ENCODE measurements at places on chromosomes 2 and 18.
A peak's percentile ranks its signal among the peaks of the same experiment; 100 is the strongest.

DNA sequence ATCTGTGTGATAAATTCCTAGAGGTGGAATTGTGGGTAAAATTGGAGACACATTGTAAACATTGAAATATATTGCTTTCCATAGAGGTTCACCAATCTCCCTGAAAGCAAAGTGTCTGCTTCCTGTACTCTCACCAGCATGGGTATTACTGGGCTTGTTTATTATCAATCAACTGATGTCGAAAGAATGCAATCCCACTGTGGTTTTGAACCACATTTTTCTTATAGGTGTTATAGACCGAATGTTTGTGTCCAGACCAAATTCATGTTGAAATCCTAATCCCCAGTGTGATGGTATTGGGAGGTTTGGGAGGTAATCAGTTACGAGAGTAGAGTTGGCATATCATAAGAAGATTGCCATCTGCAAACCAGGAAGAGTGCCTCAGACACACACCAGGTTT lies 1212.4 kb downstream of the LRP1B start:
- DNase-seq: no peak

GRCh38 chr2:138035608-138036217 lies 71.4 kb downstream of the HNMT start:
- DNase-seq: no peak

DNA sequence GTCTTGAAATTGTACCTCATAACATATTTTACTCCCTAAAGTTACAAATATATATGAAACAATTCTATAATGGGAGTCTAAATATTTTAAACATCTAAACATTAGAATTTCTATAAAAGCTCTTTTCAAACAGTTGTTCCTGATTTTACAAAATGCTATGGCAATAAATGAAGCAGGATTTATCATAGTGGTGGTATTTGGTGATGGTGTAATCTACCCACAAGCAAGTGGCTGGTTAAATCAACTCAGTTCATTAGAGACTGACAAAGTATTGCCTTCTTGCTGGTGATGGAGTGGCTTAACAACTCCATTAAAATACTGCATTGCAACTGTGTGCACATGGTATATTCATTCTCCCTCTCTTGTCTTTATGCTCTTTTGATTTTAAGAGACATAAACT lies 138.9 kb downstream of the PMAIP1 start:
- no peak for DNase-seq

DNA sequence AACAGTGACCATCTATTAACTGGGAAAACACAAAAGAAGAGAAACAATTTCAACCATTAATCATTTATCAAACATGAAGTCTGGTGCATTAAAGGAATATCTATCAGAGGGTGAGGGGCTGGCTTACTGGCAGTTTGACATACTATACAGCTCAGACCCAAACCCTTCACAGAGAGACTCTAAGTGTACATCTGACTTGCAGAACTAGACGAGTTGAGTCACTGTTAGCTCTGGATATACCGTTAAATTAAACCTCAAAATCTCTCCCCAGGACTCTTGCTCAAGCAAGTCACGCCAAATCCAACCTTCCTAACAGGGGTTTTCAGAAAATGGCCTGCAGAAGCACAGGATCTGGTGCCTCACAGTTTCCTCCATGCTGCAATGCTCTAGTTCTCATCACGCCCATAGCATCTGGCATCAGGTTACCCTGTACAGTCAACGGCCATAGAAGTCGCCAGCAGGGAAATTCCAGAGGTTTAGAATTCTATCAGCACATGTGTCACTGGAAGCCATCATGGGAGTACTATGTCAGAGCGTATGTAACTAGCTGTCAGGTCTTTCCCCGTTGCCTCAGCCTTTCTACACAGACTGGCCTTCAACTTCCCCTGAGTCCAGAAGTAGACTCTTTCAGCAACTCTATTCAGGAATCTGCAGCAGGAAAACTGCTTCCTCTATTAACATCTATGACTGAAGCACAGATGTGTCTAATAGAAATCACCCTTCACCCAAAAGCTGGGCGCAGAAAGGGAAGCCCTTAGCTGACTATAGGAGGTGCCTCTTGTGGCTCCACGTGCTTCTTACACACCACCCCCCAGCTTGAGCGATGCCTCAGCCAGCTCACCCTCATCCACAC lies 9.3 kb downstream of the TGOLN2 start:
- no peak for DNase-seq

DNA sequence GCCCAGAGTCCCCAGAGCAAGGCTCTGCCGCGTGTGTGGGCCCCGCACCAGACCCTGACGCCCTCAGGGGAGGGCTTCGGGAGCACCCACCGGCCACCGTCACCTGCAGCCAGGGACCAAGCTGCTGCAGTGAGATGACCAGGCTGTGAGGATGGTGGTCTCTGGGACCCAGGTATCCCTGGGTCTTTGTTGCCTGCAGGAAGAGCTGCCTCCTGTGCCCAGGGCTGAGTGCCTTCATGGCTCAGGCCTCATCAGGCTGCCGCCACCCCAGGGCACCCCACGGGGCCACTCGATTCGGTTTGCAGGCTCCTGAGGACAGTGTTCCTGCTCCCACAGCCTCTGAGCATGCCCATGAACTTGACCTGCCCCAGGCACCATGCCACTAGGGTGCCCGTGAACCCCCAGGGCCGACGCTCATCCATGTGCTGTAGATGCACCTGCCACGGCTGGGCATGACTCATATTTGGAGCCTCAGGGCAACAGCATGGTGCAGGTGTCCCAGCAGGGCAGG lies 109.8 kb downstream of the FAM210A start:
- DNase-seq: no peak

DNA sequence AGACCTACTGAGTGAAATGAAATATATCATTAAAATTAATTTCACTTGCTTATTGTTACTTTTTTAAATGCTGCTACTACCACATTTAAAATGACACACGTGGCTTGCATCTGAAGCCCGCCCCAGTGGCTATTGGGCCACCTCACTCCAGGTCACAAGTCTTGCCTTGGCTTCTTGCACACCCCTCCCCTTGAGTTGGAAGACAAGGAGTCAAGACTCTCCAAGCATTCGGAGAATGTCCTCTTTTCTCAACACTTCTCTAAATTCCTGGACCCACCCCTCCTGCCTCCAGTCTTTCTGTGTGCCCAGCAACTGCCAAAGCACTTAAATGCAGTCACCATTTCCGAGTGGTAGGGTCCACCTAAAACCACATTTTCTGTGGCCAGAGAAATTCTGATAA lies 73.4 kb downstream of the ZBTB7C start:
- DNase-seq: peak; percentile 54

DNA sequence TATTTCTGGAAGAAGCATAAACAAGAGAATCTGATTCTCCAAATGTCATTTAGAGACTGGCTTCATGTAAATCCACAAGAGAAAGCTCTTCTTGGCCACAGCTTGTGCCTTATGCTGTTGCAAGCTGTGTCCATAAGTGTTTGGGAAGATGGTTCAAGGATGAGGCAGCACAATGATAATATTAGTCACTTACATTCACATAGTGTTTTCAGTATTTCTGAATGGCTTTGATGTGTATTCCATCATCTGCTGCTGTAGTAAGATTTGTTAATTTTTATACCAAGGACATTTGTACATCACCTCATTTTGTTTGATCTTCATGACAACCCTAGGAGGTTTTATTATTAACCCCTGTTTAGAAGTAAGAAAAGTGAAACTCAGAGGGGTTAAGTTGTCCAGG lies 29.9 kb downstream of the CREG2 start:
- no peak for DNase-seq

GRCh38 chr2:191855382-191855781 lies 8.5 kb upstream of the CAVIN2 start:
- DNase-seq: no peak

DNA sequence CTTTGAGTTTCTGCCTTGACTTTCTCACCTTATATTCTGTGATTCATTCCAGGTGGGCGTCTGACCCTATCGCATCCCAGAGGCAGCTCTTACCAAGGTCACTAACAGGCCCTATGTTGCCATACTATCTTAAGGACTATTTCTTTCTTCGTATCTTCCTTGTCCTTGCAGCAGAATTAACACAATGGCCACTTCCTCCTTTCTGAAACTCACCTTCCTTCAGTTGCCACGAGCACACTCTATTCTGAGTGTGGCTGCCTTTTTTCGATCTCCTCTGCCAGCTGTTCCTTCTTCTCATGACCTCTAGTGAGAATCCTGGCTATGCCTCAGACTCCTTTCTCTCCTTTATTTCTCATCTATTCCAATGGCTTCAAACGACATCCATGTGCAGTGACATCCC lies 160.4 kb upstream of the CCDC195 start:
- DNase-seq: no peak

DNA sequence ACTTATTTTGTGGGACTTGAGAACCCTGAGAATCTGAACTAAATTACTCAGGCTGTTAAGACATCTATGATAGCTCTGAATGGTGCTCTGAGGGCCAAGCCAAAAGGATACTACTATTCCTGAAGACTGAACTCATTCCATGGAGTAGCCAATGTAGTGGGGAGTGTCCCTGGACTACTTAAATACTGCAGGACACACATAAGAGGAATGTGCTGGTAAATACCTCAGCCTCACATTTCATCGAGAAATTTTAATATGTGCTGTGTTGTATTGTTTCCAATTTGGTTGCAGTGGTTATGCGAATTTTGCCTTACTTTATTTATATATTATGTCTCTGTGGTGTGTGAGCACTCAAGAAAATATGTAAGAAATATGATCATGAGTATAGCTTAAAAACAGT lies 264.4 kb upstream of the FIGN start:
- no peak for DNase-seq

- no peak for DNase-seq
Measured at GRCh38 chr2:23417310-23417709, 32.3 kb downstream of the KLHL29 start.

GRCh38 chr2:149733936-149734685 lies 146.5 kb upstream of the MMADHC start:
- DNase-seq: no peak

GRCh38 chr18:55343396-55344073 lies 244.5 kb downstream of the TCF4 start:
- DNase-seq: no peak

GRCh38 chr2:122703676-122704075 lies 948.2 kb downstream of the TSN start:
- DNase-seq: no peak

DNA sequence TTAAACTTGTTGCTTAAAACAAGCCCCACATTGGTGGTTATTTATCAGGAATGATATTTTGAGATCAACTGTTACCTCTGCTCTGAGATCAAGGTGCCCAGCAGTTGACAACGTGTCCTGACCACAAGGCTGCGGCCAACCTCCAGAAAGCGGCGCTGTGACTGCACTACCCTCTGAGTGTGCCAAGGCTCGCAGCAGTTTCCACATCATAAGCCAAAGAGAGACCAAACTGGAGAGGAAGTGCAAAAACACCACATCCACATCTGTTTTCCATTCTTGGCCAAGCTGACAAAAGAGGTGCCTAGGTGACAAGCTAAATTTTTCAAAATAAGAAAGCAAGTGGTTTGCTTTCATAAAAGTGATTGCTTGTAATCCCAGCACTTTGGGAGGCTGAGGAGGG lies 410.8 kb upstream of the POU3F3 start:
- DNase-seq: no peak

- DNase-seq: no peak
Measured at GRCh38 chr2:3289526-3289925, 88.1 kb downstream of the EIPR1 start.

GRCh38 chr18:5890331-5891183 lies 4.8 kb downstream of the TMEM200C start:
- DNase-seq: peak; percentile 78

- DNase-seq: no peak
Measured at GRCh38 chr2:70340761-70341476, 39.1 kb upstream of the FAM136A start.
